Activated CD4-positive, alpha-beta T cell treated with anti-CD3 and anti-CD28 coated beads for 48 hours (primary cell): ENCODE measurements at places on chromosomes 12 and 14.

GRCh38 chr14:81676879-81677278 lies 143.2 kb upstream of the SEL1L start:
- DNase-seq = no peak

- no peak for DNase-seq
These were observed 40.6 kb downstream of the PPP1R13B start for GRCh38 chr14:103806805-103807204.

- no peak for DNase-seq
These were observed 154.0 kb upstream of the SSTR1 start for GRCh38 chr14:38053666-38054065.

GRCh38 chr12:132170637-132171292 lies 26.5 kb downstream of the NOC4L start:
- DNase-seq = no peak

- no peak for DNase-seq
These were observed 157.3 kb upstream of the PLXNC1 start for GRCh38 chr12:93990832-93991803.

DNA sequence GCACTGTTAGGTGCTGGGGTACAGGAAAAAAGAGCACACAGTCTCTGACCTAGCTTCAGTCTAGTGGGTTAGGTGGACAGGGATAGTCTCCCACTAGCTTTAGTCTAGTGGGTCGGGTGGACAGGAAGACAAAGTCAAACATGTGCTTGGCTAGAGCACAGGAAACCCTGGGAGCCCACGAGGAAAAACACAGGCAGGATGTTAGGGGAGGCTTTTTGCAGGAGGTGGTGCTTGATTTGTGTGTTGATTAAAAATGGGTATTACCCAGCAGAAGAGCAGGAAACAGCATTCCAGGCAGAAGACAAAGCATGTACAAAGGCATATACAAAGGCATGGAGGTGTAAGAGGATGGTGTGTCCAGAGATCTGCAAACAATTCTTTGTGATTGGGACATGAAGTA lies 23.3 kb downstream of the SLC38A2 start:
- no peak for DNase-seq

- no peak for DNase-seq
These were observed 287.4 kb downstream of the ACSS3 start for GRCh38 chr12:81365284-81365683.
